Activated effector memory CD4-positive, alpha-beta T cell treated with Interleukin-2 at 50 U/mL for 16 hours (primary cell): ENCODE measurements at places on chromosomes 2 and 18.

- DNase-seq, result no peak
These were observed 938.9 kb downstream of the CPS1 start for GRCh38 chr2:211495339-211495738.

- DNase-seq, result peak; percentile 21
These were observed 16.8 kb upstream of the ALPI start for GRCh38 chr2:232438951-232439757.

DNA sequence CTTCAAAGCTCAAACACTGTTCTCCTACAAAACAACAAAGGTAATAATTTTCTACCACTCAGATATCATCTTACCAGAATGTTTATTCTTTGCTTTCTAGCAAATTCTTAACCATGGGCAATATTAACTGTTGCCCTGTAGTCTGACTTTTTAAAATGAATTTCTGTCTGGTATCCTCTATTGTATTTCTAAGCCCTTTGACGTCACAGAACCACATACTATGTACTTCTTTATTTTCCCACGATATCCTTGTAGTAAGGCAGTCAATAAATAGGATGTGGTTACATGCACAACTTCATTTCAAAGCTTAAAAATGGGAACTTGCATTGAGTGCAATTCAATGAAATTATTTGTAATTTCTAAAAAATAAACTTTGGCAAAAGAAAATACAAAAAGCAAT is 58.7 kb downstream of the THADA start:
- DNase-seq, result no peak

DNA sequence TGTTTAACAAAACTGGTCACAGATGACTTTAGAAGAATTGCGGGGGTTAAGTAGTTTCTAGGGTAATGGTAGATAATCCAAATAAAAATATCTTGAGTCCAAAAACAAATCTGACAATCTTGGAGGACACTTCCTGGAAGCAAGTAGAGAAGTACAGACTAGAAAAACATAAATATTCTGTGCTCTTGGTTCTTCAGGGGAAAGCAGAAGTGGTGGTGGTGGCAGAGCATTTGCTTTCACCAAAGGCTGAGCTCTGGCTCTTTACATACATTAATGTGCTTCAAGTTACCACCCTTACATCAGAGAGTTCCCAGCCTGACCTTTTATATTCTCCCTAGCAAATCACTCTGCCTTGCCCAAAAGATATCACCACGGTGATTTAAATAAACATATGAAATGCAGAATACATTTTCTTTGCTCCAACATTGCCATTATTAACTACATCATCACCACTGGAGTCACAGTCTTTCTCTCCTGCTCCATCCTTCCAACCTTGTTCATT is 15.3 kb downstream of the PDE11A start:
- no peak for DNase-seq

DNA sequence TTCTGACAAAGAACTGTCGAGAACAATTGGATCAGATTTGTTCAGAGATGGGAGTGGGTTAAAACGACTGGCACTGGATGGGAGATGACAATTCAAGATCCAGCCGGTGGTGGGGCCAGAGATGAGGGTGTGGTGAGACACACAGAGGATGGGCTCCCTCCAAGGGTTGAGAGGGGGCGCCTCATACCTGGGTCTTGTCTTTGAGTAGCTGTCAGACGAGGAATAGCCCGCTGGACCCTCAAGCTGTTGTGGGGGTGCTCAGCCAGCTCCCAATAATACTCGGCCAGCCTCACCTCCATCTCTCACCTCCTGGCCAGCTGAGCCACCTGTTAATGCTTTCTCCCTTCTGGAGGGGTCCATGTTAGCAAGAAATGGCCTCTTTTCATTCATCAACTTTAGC is 14.0 kb downstream of the INPP5D start:
- DNase-seq, result no peak
